ENCODE measurements at places on chromosomes 2 and 18.

- H3K4me3 ChIP-seq, result no peak overlapping the region
- no peaks in the 10 kb centered on the region for H3K27me3 ChIP-seq
- H3K4me1 ChIP-seq, result no peaks in the 10 kb centered on the region
- no peaks in the 10 kb centered on the region for H3K36me3 ChIP-seq
These were observed 163.2 kb upstream of the SPRED2 start for GRCh38 chr2:65595630-65596029.

- peaks cover 19% of the 10 kb centered on the region for H3K36me3 ChIP-seq
- peaks cover 4% of the 10 kb centered on the region for H3K4me1 ChIP-seq
- H3K27ac ChIP-seq, result no peak overlapping the region
- H3K27me3 ChIP-seq, result no peaks in the 10 kb centered on the region
These were observed 54.4 kb downstream of the USP14 start for GRCh38 chr18:212780-213179.

GRCh38 chr2:161434118-161434517, 18.0 kb downstream of the TBR1 start:
- no peak overlapping the region for H3K27ac ChIP-seq
- no peaks in the 10 kb centered on the region for H3K4me1 ChIP-seq
- no peak for DNase-seq
- H3K4me3 ChIP-seq, result no peak overlapping the region
- H3K27me3 ChIP-seq, result peaks cover 5% of the 10 kb centered on the region

- no peaks in the 10 kb centered on the region for H3K27me3 ChIP-seq
- no peak for DNase-seq
- H3K4me1 ChIP-seq, result no peaks in the 10 kb centered on the region
These were observed 39.8 kb downstream of the GREB1 start for GRCh38 chr2:11573418-11574175.

DNA sequence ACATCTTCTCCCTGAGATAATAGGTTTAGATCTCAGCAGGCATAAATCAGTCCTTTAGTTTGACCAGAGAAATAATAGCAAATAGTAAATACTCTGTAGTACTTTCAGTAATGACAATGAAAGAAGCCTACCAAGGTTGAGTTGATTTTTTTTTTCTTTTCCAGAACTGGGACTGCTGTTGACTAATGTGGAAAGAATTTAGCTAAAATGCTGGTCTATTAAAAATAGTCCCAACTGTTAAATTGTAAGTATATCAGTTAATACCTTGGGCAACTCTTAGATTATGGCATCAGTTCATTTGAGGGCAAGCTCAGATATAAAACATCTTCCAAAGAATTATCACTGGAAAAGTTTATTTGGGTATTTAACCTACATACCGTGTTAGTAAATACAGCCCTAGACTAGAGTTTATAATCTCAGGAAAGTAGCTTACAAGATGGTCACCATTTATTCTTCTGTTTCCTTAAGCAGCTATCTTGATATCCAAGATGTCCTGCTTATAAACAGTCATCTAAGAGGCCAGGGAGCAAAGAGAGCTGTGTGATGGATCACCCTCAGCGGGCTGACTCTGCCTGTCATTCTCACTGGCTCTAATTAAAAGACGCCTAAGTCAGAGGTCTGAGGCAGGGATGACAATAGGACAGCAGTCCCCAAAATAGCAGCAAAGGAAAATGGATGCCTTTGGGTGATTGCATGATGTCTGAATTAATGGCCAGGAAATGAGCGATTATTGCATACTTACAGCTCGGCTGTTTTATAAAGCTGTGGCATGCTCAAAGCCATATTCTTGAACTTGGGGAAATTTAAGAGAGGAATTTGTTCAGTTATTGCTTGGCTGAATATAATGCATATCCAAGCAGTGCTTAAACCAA, 121.3 kb downstream of the MTX2 start:
- H3K27ac ChIP-seq, result no peak overlapping the region
- peaks cover 8% of the 10 kb centered on the region for H3K4me1 ChIP-seq
- H3K36me3 ChIP-seq, result no peaks in the 10 kb centered on the region
- no peaks in the 10 kb centered on the region for H3K27me3 ChIP-seq
- H3K4me3 ChIP-seq, result no peak overlapping the region

GRCh38 chr18:36849288-36850006, 20.5 kb downstream of the KIAA1328 start:
- H3K27me3 ChIP-seq, result no peaks in the 10 kb centered on the region
- no peak overlapping the region for H3K4me3 ChIP-seq
- DNase-seq, result no peak
- H3K4me1 ChIP-seq, result no peaks in the 10 kb centered on the region

GRCh38 chr2:11990576-11990975, 244.1 kb downstream of the LPIN1 start:
- no peaks in the 10 kb centered on the region for H3K36me3 ChIP-seq
- H3K27ac ChIP-seq, result no peak overlapping the region
- H3K4me3 ChIP-seq, result no peak overlapping the region
- no peak for DNase-seq
- no peaks in the 10 kb centered on the region for H3K4me1 ChIP-seq
- no peaks in the 10 kb centered on the region for H3K27me3 ChIP-seq

GRCh38 chr2:109187711-109188495, 58.9 kb downstream of the SH3RF3 start:
- H3K27me3 ChIP-seq, result no peaks in the 10 kb centered on the region
- no peak for DNase-seq
- no peak overlapping the region for H3K27ac ChIP-seq
- H3K4me3 ChIP-seq, result no peak overlapping the region
- no peaks in the 10 kb centered on the region for H3K36me3 ChIP-seq
- H3K4me1 ChIP-seq, result no peaks in the 10 kb centered on the region

DNA sequence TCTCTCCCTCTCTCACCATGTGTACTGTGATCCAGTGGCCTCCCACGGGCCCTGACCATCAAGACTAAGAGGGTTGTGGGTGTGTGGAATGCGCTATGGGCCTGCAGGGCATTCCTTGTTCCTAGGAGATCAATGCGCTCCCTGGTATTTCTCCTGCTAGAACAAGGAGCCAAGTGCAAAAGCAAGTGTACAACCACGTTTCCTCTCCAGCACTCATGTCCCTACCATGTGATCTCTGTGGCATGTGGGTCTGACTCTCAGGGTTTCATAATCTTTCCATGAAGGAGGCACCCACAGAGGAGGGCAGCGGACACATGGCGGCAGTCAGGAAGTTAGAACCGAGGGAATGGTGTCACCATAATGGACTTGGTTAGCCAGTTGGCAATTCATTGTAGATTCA, 91.4 kb downstream of the MAPK4 start:
- no peaks in the 10 kb centered on the region for H3K27me3 ChIP-seq
- no peaks in the 10 kb centered on the region for H3K36me3 ChIP-seq
- H3K27ac ChIP-seq, result no peak overlapping the region
- peaks cover 15% of the 10 kb centered on the region for H3K4me1 ChIP-seq

- H3K36me3 ChIP-seq, result no peaks in the 10 kb centered on the region
- no peak overlapping the region for H3K27ac ChIP-seq
- no peaks in the 10 kb centered on the region for H3K27me3 ChIP-seq
These were observed 32.4 kb downstream of the TEX51 start for GRCh38 chr2:126930970-126931590.

- H3K4me1 ChIP-seq, result no peaks in the 10 kb centered on the region
- no peak overlapping the region for H3K4me3 ChIP-seq
- DNase-seq, result no peak
- peaks cover 15% of the 10 kb centered on the region for H3K36me3 ChIP-seq
- no peak overlapping the region for H3K27ac ChIP-seq
These were observed 24.4 kb upstream of the ACTG2 start for GRCh38 chr2:73868204-73868978.

DNA sequence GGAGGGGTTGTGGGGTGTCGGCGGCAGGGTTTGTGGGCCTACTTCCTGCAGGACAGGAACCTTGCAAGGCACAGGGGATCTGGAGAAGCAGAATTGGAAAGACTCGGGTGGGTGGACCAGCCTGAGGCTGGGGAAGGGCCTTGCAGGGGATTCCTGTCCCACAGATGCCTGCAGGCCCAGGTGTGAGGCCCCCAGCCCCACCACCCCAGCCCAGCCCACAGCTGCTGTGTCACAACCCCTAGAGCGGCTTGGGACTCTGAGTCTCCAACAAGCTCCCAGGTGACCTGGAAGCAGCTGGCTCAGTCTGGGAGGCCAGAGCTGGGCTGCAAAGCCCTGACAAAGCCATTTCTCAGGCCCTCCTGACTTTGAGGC, 93.1 kb downstream of the ZFP36L2 start:
- H3K36me3 ChIP-seq, result no peaks in the 10 kb centered on the region
- no peaks in the 10 kb centered on the region for H3K27me3 ChIP-seq
- H3K27ac ChIP-seq, result peak overlapping the region; percentile 5
- no peak for DNase-seq
- peaks cover 14% of the 10 kb centered on the region for H3K4me1 ChIP-seq

DNA sequence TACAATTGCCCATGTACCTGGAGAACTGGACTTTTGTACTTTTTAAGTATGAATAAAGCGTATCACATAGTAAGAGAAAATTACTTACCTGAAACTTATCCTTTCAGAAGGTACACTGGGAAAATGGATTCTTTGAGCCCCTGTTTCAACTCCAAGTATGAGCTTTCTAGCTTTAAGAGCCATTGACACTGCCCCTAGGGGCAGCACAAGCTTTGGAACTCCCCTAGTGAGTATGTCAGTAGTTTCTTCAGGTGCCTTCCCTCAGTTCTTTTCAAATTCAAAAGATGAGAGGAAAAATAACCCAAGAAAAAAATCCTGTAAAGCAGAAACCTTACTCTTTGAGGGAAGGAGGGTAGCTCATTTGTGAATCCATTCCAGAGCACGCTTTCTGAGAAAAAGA, 124.1 kb downstream of the MEMO1 start:
- no peak overlapping the region for H3K4me3 ChIP-seq
- H3K27me3 ChIP-seq, result no peaks in the 10 kb centered on the region
- DNase-seq, result no peak
- H3K36me3 ChIP-seq, result peaks cover 11% of the 10 kb centered on the region
- no peak overlapping the region for H3K27ac ChIP-seq

DNA sequence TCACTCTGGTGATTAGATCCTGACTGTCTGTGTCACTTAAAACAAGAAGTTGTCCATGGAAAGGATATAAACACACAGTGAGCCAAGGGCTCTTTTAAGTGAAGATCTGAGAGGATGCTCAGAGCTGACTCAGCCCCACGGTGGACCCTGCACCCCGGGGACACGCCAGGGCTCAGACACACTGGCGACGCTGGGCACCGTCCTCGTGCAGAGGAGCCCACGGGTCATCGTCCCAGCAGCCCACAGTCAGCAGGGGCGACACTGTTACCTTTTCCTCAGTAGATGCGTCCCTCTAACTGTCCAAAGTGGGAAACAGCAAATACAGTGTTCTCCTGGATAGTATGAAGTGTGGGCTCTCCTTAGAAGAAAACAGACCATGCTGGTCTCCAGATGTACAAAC, 225.6 kb downstream of the HDAC4 start:
- no peaks in the 10 kb centered on the region for H3K4me1 ChIP-seq
- H3K27ac ChIP-seq, result no peak overlapping the region
- no peak for DNase-seq

DNA sequence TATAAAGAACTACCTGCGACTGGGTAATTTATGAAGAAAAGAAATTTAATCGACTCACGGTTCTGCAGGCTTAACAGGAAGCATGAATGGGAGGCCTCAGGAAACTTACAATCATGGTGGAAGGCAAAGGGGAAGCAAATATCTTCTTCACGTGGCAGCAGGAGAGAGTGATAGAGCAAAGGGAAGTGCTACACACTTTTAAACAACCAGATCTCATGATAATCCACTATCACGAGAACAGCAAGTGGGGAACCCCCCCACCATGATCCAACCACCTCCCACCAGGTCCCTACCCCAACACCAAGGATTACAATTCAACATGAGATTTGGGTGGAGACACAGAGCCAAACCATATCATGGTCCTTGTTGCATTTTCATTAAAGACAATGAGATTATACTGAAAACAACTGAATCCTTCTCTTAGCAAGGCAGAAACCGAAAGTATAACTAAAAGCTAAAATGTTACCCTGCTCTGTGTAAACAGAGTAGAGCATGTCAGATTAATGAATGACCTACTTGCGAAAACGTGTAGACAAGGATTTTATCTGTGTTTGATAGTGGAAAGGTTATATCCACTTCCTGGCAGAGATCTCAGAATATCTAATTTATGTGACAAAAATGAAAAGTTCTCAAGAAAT, 60.1 kb upstream of the RBBP8 start:
- H3K4me3 ChIP-seq, result peak overlapping the region; percentile 64
- H3K4me1 ChIP-seq, result peaks cover 10% of the 10 kb centered on the region
- no peak for DNase-seq
- peak overlapping the region; percentile 94 for H3K27ac ChIP-seq
- H3K36me3 ChIP-seq, result no peaks in the 10 kb centered on the region

GRCh38 chr2:230225486-230225885, at the start of gene SP140:
Gene SP140 (plus strand): TSS chr2:230225736. CDS start chr2:230225845, 109 bp downstream.
- H3K27me3 ChIP-seq, result no peaks in the 10 kb centered on the region
- H3K27ac ChIP-seq, result peak within 1 kb of the TSS; percentile 51
- no peak within 1 kb of the TSS for H3K4me3 ChIP-seq
- DNase-seq, result no peak
- H3K4me1 ChIP-seq, result peaks cover under 1% of the 10 kb centered on the region

GRCh38 chr2:111708476-111709180, 175.4 kb downstream of the ANAPC1 start:
- DNase-seq, result no peak
- H3K27ac ChIP-seq, result no peak overlapping the region
- H3K36me3 ChIP-seq, result no peaks in the 10 kb centered on the region
- no peaks in the 10 kb centered on the region for H3K27me3 ChIP-seq
- no peak overlapping the region for H3K4me3 ChIP-seq
- H3K4me1 ChIP-seq, result peaks cover 2% of the 10 kb centered on the region

Measured in liver (tissue), 10 donors.